Activated CD4-positive, alpha-beta T cell treated with anti-CD3 and anti-CD28 coated beads, Interleukin-2, amount 50 U/mL, for 4 hours (primary cell): ENCODE measurements at places on chromosomes 13 and 19.

- no peak for DNase-seq
These were observed 7.3 kb downstream of the OPA3 start for GRCh38 chr19:45577111-45577905.

DNA sequence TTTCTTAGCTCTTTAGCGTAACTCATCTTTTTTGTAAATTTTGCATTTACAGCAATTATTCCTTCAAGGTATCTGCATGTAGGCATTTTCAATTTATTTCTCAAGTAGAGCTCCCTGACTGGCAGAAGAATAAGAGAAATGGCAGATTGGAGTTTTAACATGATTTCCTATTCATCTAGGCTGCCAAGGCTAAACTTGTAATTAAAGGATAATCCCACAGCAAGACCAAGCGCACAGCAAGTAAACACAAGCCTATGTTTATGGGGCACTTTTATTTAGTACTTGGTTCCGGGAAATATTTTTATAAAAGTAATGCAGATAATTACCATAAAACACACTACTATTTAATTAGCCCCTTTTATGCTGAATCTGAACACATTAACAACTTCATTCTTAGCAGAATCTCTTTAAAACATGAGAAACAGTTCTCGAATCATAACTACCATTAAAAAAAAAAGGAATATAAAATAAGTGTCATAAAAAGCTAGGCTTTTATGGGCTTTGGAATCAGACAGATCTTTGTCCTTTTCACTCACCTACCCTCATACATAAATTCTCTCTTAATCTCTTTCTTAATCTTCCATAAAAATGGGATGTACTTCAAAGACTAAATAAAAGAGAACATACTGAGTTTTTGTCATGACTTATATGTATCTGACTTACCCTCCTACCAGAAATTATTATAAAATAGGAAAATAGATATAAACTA, 961.6 kb upstream of the MIR17HG start:
- DNase-seq, result no peak

- no peak for DNase-seq
These were observed 5.8 kb downstream of the ZIC2 start for GRCh38 chr13:99987154-99988019.

DNA sequence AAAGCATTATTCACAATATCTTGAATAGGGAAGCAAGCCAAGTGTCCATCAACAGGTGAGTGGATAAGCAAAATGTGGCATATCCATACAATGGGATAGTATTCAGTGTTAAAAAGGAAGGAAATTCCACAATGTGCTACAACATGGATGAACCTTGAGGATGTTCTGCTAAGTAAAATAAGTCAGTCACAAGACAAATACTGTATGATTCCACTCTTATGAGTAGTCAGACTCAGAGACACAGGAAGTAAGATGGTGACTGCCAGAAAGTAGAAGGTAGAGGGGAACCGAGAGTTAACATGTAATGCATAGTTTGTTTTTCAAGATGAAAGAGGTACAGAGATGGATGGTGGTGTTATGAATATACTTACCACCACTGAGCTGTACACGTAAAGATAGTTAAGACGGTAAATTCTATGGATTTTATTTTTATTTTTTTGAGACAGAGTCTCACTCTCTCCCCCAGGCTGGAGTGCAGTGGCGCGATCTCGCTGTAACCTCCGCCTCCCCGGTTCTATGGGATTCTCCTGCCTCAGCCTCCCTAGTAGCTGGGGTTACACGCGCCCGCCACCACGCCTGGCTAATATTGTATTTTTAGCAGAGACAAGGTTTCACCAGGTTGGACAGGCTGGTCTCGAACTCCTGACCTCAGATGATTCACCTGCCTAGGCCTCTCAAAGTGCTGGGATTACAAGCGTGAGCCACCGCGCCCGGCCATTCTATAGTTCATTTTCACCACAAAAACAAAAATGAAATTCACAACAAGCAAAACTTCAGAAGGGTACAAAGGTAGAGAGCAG, 1.0 kb upstream of the CHAMP1 start:
- DNase-seq, result no peak

GRCh38 chr19:7373862-7374261, 25.1 kb downstream of the ARHGEF18 start:
- no peak for DNase-seq

DNA sequence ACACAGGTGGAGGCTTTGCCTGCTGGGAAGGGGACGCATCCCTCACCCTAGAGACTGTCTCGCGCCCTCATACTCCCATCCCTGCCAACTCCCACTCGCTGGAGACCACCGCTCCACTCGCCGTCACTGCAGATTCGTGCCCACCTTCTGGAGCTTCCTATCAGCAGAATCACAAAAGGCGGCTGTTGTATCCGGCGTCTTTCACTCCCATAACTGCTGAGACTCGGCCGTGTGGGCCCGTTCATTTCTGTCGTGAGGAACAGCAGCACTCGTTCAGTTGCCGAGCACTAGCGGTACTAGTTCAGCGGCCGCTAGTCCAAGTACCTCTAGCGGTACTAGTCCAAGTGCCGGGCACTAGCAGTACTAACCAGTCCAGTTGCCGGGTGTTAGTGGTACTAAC, 124.6 kb upstream of the MCF2L start:
- DNase-seq, result no peak

DNA sequence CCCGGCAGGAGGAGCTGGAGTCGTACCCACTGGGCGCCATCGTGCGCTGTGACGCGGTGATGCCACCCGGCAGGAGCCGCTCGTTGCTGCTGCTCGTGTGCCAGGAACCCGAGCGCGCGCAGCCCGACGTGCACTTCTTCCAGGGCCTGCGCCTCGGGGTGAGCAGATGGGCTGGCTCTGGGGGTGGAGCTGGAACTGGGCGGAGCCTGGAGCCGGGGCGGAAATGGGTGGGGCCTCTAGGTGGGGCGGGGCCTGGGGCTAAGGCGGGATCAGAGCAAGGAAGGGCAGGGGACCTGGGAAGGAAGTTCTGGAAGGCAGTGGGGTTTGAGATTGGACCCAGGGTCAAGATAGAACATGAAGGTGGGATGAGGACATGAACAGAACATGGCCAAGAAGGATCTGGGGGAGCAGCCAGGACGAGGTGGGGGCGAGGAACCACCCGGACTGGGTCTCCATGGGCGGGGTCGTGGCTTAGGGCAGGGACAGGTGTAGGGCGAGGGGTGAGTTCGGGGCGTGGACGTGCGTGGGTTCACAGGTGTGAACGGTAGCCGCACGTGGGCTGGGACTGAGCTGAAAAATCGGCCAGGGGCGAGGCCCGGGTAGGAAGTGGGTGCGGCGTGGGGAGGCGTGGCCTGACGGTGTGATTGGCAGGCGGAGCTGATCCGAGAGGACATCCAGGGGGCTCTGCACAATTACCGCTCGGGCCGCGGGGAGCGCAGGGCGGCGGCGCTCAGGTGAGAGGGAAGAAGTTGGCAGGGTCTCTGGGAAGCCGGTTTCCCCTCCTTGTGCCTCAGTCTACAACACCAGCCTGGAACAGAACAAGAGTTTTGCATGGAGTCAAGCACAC, 4.7 kb downstream of the EPS8L1 start:
- peak; percentile 34 for DNase-seq

GRCh38 chr13:48603375-48603774, 50.4 kb upstream of the CYSLTR2 start:
- no peak for DNase-seq

GRCh38 chr13:87128036-87128435, 543.1 kb upstream of the SLITRK5 start:
- DNase-seq, result no peak

DNA sequence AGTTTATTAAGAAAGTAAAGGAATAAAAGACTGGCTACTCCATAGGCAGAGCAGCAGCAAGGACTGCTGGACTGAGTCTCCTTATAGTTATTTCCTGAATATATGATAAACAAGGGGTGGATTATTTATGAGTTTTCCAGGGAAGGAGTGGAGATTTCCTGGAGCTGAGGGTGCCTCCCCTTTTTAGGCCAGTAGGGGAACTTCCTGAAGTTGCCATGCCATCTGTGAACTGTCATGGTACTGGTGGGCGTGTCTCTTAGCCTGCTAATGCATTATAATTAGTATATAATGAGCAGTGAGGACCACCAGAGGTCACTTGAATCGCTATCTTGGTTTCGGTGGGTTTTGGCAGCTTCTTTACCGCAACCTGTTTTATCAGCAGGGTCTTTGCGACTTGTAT, 13.5 kb downstream of the ZSCAN5A start:
- DNase-seq, result no peak
